AG09319 (cell line): ENCODE measurements at places on chromosomes 1 and 21.

- DNase-seq = no peak
Observed at GRCh38 chr1:193387406-193387805, 201.0 kb upstream of the B3GALT2 start.

GRCh38 chr1:151510020-151510405, 1.2 kb upstream of the CGN start:
- DNase-seq = no peak

- DNase-seq = no peak
Observed at GRCh38 chr1:150551051-150551783, 2.0 kb downstream of the ADAMTSL4 start.

- DNase-seq = no peak
Observed at GRCh38 chr1:96488777-96489176, 232.8 kb upstream of the PTBP2 start.

DNA sequence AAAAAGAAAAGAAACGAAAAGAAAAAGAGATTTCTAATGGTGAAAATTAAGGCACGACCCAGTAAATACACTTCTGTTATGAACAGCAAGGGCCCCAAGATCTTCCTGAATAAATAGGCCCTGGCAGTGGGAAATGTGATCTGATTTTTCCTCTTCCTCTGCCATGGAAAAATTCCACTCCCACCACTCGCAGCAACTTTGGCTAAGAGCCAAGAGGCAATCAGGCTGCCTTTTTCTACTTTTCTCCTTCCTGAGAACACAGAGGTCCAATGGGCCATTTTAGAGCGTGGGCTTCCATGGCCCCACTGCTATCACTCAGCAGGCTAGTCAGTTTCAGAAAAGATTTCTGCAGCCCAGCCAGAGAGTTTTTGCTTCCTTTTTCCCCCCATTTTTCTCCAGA, 33.7 kb upstream of the AK4 start:
- no peak for DNase-seq

DNA sequence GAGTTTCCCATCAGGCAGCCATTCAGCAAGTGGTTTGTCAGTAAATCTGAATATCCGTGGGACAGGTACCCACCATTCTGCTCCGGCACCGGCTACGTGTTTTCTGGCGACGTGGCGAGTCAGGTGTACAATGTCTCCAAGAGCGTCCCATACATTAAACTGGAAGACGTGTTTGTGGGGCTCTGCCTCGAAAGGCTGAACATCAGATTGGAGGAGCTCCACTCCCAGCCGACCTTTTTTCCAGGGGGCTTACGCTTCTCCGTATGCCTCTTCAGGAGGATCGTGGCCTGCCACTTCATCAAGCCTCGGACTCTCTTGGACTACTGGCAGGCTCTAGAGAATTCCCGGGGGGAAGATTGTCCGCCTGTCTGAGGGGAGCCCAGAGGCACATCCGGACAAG, 48.4 kb downstream of the B3GALT5 start:
- no peak for DNase-seq

GRCh38 chr1:201925981-201926645, 20.2 kb downstream of the LMOD1 start:
- no peak for DNase-seq

GRCh38 chr1:3033040-3033789, 11.9 kb downstream of the ACTRT2 start:
- no peak for DNase-seq

GRCh38 chr1:84143796-84144565, at the start of gene PRKACB:
TSS of gene PRKACB (plus strand) at chr1:84144271. CDS start at chr1:84144362, 91 bp downstream.
- DNase-seq = no peak

GRCh38 chr1:168146160-168146539, 9.4 kb upstream of the GPR161 start:
- DNase-seq = no peak

DNA sequence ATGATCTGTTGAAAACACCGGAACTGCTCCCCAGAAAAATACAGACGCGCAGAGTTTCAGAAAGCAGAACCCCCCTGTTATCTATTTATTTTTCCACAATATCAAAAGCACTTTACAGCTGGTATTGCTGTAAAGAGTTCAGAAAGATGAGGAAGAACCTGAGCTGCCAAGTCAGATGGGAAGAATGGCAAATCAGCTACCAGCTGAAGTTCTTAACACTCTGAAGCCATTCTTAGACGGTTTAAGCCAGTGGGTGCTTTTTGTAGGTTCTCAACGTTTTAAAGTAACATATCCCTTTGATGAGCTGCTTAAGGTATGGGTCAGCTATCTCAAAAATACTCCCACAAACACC, 714 bp upstream of the AKIRIN1 start:
- DNase-seq = no peak

DNA sequence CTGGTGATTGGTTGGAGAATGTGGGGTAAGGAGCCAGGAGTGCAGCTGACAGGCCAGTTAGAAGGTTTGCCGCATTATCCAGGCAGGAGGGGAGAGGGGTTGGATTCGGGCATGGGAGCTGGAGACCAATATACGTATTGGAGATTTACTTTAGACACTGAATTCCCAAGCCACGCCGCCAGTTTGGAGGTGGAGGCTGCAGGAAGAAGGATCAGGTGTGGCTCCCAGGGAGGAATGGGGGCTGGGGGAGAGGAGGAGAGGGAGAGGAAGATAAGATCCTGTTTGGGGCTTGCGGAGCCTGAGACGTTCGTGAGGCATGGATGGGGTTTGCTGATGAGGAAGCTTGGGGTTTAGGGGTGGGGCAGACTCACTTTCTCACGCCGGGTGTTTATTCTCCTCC, 155.1 kb upstream of the IGSF21 start:
- DNase-seq = no peak

GRCh38 chr21:37182222-37182621, 84.9 kb downstream of the VPS26C start:
- DNase-seq = no peak
